ENCODE measurements at places on chromosomes 3 and 15.

- no peak for DNase-seq
Observed at GRCh38 chr3:29775340-29775739, 494.5 kb downstream of the RBMS3 start.

DNA sequence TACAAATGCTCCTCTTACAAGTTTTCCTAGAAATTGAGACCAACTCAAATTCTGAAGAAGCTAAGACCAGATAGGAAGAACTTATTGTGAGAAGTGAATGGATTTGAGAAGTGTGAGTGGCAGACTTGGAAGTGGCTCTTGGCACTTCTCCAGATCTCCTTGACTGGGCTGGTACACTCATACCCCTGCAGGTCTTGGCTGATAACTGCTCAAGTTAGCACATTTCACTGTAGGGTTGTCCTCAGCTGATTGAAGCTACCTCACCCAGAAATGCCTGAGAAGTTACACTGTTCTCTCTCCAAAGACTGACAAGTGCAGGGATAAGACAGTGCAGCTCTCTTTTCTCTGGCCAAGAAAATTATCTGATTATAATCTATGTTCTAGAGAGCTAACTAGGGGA, 16.5 kb upstream of the CLDN1 start:
- no peak for DNase-seq

GRCh38 chr3:112011376-112011940, 12.7 kb downstream of the TAGLN3 start:
- no peak for DNase-seq

- DNase-seq, result no peak
Observed at GRCh38 chr3:20563251-20563650, 377.2 kb upstream of the SGO1 start.

DNA sequence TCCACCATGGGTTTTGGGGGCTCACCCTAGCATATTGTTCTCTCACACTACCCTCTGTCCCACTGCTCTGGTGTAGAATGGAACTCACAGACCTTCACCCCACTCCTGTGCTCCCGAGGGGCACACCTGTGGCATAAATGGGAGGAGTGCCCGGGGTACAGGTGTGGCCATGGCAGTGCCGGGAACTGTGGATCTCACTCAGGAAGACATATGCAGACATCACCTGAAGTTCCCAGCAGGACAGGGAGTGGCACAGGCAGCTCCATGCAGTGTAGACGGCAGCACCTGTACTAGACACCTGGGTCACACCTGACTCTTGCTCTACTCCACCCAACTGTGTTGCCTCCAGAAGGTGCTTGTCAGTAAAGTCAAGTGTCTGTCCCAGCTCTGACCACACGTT, 57.6 kb upstream of the MRPS22 start:
- DNase-seq, result no peak

DNA sequence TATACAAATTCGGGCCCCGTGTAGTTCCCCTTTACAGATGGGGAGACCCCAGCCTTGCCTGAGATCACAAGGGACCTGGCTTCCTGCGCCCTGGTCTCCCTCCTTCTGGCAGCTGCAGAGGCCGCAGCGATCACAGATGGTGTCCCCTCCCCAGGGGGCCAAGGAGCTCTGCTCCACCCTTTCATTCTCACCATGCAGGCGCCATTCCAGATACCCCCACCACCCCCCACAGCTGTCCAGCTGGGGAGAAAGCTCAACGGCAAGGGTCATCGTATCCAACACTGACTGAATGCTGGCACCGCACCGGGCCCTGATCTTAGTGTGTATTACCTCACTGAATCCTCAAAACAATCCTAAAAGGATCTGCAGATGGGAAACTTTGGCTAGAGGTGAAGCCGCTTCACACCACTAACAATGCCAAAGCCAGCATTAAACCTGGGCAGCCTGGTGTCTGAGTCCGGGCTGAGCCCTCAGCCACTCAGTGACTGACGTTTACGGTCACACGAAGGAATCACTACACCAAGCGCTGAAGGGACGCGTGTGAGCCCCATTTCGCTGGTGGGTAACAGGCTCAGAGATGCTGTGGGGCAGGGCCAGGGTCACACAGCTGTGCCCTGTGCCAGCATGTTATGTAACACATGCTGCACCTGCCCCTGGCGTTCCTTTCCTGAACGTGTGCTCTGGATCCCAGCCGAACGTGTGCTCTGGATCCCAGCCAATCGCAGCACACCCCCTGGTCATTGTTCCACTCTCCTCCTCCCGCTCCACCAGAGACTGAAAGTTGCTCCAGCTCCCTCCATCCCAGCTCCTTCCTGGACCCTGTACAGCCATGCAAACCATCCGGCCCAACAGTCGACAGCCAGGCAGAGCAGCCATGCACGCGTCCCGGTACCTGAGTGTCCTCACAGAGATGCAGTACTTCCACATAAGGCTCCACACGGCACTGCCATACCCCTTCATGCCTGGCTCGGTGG, 51.8 kb downstream of the IQSEC1 start:
- no peak for DNase-seq

DNA sequence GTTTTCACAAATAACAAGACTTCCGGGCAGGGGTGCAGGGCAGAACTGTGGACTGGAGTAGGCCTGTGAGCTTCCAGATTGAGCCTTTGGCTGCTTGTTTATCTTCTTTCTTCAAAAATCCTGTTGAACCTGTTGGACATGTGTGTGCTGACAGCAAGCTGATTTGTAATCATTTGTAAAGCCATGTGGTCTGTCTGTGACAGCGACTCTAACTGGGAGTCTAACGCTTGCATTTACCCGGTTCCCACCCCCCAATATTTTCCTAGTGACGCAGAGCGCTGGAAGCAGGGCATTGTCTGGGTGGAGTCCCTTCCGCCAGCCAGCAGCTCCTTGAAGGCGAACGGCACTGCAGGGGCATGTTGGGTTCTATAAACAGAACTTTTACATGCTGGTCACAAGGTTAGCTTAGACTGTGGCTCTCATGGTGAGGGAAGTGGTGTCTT, 85.7 kb upstream of the MYZAP start:
- DNase-seq, result no peak

DNA sequence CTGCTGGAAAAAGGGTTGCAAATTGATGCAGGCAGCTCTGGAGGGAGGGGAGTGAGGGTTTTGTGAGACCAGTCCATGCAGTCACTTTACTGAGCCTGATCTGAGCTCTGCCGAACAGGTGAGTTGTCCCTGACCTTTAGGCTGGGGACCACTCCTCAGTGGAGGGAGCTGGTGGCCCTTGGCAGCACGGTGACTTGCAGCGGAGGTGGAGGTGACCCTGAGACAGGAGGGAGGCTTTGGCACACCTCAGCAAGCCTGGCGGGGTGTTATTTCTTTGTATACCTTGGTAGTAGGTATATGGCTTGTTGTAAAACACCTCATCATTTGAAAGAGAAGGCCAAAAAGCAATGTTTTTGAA, 43.5 kb downstream of the FGD5 start:
- no peak for DNase-seq

GRCh38 chr3:70176224-70176623, 136.2 kb downstream of the MDFIC2 start:
- DNase-seq, result no peak

GRCh38 chr3:170751083-170751898, 118.7 kb downstream of the RPL22L1 start:
- DNase-seq, result peak; percentile 73

DNA sequence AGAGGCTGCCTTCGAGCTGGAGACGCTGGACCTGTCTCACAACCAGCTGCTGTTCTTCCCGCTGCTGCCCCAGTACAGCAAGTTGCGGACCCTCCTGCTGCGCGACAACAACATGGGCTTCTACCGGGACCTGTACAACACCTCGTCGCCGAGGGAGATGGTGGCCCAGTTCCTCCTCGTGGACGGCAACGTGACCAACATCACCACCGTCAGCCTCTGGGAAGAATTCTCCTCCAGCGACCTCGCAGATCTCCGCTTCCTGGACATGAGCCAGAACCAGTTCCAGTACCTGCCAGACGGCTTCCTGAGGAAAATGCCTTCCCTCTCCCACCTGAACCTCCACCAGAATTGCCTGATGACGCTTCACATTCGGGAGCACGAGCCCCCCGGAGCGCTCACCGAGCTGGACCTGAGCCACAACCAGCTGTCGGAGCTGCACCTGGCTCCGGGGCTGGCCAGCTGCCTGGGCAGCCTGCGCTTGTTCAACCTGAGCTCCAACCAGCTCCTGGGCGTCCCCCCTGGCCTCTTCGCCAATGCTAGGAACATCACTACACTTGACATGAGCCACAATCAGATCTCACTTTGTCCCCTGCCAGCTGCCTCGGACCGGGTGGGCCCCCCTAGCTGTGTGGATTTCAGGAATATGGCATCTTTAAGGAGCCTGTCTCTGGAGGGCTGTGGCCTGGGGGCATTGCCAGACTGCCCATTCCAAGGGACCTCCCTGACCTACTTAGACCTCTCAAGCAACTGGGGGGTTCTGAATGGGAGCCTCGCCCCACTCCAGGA, 21.1 kb downstream of the NRROS start:
- no peak for DNase-seq

DNA sequence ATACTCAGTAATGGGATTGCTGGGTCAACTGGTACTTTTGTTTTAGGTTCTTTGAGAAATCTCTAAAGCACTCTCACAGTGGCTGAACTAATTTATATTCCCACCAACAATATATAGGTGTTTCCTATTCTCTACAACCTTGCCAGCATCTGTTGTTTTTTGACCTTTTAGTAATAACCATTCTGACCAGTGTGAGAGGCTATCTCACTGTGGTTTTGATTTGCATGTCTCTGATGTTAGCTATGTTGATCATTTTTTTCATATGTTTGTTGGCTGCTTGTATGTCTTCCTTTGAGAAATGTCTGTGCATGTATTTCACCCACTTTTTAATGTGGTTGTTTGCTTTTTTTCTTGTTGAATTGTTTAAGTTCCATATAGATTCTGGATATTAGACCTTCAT, 98.2 kb upstream of the DCBLD2 start:
- no peak for DNase-seq

GRCh38 chr3:74402821-74403220, 211.6 kb downstream of the CNTN3 start:
- DNase-seq, result no peak

GRCh38 chr3:137008131-137008530, 50.3 kb downstream of the IL20RB start:
- no peak for DNase-seq

GRCh38 chr3:134652409-134652831, 1.6 kb upstream of the KY start:
- DNase-seq, result peak; percentile 71

GRCh38 chr15:82963471-82964341, 11.2 kb upstream of the HOMER2 start:
- DNase-seq, result no peak

- DNase-seq, result no peak
Observed at GRCh38 chr3:154718053-154718452, 288.1 kb upstream of the GPR149 start.

- no peak for DNase-seq
Observed at GRCh38 chr3:127101411-127102187, 91.3 kb upstream of the PRR23E start.

DNA sequence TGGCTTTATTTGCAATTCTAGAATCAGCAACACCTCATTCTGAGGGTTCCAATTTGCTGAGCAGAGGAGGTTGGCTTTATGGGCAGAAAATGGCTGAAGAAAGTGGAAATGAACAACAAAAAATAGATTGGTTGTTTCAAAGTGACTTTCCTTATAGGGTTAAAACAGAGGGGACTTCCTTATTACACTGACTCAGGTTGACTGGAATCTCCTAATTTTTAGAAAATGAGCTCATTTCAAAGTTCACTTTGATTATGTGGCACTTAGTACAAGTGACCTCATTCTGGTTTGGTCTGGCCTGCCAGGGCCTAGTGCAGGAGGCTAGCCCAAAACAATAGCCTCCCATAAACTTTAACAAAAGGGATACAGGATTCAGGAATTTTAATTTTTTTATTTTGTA, 41.4 kb downstream of the NFKBIZ start:
- no peak for DNase-seq

DNA sequence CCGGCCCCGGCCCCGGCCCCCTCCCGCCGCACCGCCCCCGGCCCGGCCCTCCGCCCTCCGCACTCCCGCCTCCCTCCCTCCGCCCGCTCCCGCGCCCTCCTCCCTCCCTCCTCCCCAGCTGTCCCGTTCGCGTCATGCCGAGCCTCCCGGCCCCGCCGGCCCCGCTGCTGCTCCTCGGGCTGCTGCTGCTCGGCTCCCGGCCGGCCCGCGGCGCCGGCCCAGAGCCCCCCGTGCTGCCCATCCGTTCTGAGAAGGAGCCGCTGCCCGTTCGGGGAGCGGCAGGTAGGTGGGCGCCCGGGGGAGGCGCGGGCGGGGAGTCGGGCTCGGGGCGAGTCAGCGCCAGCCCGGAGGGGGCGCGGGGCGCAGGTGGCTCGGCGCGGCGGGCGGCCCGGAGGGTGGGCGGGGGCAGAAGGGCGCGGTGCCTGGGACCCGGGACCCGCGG, 352 bp downstream of the CHRD start:
- no peak for DNase-seq

DNA sequence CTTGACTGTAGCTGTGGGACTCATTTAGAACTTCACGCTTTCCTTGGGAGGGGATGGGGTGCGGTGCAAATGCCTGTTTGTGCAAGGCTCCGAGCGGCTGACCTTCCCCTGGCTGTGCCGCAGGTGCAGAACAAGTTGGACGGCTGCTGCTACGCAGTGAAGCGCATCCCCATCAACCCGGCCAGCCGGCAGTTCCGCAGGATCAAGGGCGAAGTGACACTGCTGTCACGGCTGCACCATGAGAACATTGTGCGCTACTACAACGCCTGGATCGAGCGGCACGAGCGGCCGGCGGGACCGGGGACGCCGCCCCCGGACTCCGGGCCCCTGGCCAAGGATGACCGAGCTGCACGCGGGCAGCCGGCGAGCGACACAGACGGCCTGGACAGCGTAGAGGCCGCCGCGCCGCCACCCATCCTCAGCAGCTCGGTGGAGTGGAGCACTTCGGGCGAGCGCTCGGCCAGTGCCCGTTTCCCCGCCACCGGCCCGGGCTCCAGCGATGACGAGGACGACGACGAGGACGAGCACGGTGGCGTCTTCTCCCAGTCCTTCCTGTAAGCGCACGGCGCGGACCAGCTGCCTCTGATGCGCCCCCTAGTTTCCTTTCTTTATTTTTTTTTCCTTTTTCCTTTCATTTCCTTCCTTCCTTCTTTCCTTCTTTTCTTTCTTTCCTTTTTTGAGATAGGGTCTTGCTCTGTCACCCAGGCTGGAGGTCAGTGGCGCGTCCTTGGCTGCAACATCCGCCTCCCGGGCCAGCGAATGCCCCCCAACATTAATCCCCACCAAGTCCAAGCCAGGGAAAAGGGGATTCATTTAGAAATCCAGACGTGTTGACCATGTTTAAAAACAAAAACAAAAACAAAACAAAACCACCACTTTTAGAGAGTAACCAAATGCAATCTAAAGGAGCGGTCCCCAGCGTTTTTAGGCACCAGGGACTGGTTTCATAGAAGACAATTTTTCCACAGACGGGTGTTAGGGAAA, 42.7 kb downstream of the EIF2AK4 start:
- no peak for DNase-seq

GRCh38 chr15:56806148-56806536, 72.8 kb upstream of the ZNF280D start:
- DNase-seq, result no peak

Data from GOT3 (cell line).